ENCODE measurements at places on chromosomes 1 and 21.

- no peak for DNase-seq
These were observed 59.2 kb upstream of the ACTRT2 start for GRCh38 chr1:2962061-2962460.

GRCh38 chr1:57655161-57655560 is 231.3 kb upstream of the DAB1 start:
- DNase-seq, result no peak

- no peak for DNase-seq
These were observed 32.4 kb downstream of the GNB1 start for GRCh38 chr1:1858382-1859086.

DNA sequence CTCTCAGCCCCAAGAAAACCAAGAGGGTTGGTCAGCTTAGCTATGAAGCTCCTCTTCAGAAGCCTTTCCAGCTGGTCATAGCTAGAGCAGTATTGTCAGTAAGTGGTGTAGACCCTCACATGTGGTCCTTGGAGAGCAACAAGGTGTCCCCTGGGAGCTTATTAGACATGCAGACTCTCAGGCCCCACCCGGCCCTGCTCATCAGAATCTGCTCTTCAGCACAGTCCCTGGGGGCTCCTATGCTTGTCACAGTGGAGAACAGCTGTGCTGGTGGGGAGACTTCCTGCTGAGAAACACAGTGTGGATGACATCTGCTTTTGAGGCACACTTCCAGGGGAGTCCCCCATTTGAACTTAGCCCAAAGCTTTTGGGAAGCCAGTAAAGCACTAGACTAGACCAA is 21.9 kb upstream of the NEK2 start:
- DNase-seq, result no peak

DNA sequence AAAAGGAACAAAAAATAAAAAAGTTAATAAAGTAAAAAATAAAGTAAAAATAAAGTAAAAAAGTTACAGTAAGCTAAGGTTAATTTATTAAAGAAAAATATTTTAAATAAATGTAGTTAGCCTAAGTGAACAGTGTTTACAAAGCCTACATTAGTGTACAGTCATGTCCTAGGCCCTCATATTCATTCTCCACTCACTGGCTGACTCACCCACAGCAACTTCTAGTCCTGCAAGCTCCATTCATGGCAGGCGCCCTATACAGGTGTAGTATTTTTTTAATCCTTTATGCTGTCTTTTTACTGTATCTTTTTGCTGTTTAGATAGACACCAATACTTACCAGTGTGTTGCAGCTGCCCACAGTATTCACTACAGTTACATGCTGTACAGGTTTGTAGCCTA is 12.4 kb downstream of the ADAR start:
- DNase-seq, result no peak

GRCh38 chr1:229107304-229107815 is 163.6 kb upstream of the RAB4A start:
- no peak for DNase-seq

DNA sequence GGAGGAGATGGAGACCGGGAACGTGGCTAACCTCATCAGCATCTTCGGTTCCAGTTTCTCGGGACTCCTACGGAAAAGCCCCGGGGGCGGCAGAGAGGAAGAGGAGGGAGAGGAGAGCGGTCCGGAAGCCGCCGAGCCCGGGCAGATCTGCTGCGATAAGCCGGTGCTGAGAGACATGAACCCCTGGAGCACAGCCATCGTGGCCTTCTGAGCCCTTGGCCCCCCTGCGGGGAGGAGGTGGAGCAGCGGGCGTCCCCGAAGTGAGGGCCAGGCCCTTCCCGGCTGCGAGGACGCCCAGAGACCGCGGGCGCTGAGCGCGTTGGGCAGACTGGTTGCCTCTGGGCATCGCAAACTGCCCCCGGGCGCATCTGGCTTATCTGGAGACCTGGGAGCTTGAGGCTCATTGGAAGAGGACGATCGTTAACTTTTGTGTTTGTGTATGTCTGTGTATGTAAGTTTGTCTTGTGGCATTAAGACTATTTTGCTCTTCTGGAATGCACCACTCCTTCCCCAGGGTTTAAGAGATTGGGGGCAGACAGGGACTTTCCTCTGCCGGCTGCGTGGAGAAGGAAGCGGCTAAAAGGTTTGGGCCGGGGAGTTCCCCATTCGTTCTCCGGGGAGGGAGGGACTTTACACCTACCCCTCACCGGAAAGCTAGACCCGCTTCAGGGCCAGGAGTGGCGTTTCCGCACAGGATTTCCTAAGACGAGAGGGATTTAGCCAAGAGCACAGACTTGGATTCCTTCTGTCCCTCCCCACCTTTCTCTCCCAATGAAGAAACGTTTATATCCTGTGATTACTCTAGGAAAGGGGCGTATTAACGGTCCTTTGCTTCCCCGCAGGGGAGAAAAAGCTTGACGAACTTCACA is 1.4 kb downstream of the IER5 start:
- DNase-seq, result no peak

DNA sequence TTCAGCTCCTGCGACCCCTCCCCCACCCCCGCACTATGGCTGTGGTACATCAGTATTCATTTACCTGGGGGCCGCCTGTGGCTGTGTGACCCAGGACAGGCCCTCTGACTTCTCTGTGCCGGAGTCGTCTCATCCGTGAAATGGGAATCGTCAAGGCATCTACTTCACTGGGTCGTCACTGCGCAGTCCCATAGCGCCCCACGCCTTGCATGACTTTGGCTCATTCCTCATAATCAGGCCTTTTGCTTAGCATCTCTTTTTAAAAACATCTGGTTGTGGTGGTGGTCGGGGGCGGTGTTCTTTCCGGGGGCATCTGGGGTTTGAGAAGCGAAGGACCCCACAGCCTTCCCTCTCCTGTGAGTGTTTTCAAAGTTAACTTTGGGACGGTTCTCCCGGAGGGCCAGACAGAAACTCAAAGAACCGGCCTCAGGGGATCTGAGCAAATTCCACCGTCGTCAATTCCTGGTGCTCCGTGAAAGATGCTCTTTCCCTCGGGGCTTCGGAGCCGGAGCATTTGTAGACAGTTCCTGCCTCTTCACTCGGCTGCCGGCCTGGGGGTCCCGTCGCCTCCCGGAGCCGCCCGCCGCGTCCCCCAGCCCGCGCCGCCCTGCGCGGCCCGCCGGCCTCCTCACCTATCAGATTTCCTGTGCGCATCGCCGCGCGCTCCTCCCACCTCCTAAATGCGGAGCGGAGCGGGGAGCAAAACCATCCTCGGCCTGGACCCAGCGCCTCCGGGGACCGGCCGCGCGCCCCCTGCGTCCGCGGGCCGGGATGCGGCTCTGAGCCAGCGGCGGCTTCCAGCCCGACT is at the start of gene B3GALT5:
Gene B3GALT5 (plus strand): TSS at position 708 of the 808 bp plus-strand sequence. CDS start 47,620 bp downstream, outside the sequence.
- DNase-seq, result no peak

- DNase-seq, result no peak
These were observed 11.9 kb downstream of the ALX3 start for GRCh38 chr1:110058591-110058990.

DNA sequence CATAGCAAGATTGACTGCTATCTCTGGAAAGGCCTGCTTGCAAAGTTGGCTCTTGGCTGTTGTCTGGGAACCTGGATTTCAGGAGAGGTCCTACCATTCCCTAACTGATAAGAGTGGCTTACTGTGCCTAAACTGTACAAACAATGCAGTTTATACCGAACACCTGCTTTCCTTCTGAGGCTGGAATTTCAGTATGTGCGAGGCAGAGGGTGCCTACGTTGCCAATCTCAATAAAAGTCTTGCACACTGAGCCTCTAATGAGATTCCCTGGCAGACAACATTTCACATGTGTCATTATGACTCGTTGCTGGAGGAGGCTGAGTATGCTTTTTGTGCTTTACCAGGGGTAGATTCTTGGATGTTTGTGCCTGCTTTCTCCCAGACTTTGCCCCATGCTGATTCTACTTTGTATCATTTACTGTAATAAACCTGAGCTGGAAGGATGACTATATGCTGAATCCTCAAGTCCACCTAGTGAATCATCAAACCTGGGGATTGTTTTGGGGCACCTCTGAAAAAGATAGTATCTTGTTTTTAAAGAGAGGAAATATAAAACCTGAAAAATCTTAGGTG is 58.9 kb upstream of the GNG4 start:
- DNase-seq, result no peak

GRCh38 chr1:109764561-109765482 is 1.1 kb upstream of the EPS8L3 start:
- DNase-seq, result no peak
